Activated CD8-positive, alpha-beta T cell treated with anti-CD3 and anti-CD28 coated beads, Interleukin-2, amount 10 ng/mL, durations not matched to agents 7 days and 5 days (primary cell): ENCODE measurements at places on chromosomes 5 and 9. TPM values are rescaled to one million over a fixed set of nuclear protein-coding genes. Genes with fewer than 3 reads are reported as not detected.

GRCh38 chr5:4636378-4636777 lies 503.8 kb upstream of the ADAMTS16 start:
- H3K27me3 ChIP-seq, result no peaks in the 10 kb centered on the region
- no peak for DNase-seq

DNA sequence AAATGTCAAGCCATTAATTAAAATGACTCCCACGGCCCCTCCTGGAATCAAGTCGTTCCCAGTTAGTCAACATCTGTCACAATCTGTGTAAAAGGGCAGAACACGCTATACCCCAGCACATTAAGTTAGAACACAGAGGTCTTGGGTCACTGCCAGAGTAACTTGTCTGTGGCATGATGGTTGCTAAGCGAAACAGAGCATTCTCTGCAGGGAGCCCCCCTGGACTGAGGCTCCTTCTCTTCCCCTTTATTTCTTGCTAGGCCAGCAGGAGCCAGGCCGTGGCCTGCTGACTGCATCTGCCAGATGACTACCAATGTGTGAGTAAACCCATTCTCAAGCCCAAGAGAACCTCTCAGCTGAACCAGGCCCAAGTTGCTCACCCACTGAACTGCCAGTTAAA lies 51.9 kb upstream of the ZBED3 start:
- H3K27me3 ChIP-seq, result peaks cover 7% of the 10 kb centered on the region
- no peak overlapping the region for H3K27ac ChIP-seq

DNA sequence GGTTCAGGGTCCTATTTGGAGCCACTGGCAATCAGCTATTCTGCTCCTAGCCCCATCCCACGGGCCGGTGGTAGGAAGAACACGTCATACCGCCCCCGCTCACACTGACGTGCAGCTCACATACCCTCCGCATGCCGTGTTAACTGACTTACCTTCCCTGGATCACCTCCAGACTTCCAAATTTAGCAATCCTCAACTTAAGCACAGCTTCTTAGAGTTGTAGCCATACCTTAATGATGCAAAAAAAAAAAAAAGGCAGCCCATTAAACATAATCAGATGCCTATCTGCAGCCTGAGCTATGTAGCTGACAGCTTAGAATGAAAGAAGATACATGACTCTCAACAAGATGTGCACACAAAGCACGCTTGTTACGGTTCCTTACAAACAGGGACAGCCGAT lies 93.0 kb downstream of the IRX2 start:
- H3K36me3 ChIP-seq, result no peaks in the 10 kb centered on the region
- no peak for DNase-seq
- H3K27ac ChIP-seq, result no peak overlapping the region
- no peaks in the 10 kb centered on the region for H3K27me3 ChIP-seq
- no peak overlapping the region for H3K4me3 ChIP-seq
- H3K4me1 ChIP-seq, result no peaks in the 10 kb centered on the region

The GRIN3A gene
- total RNA-seq, result not detected

The ACOT12 gene
- total RNA-seq, result not detected
